ENCODE measurements at places on chromosomes 5 and 9. TPM values are rescaled to one million over a fixed set of nuclear protein-coding genes. Genes with fewer than 3 reads are reported as not detected.

Gene FCHSD1
- 7.5 TPM for total RNA-seq

Gene C7
- total RNA-seq, result 1.0 TPM

Gene BTNL8
- total RNA-seq, result not detected

Gene UAP1L1
- 12.4 TPM for total RNA-seq

Gene PCDHAC2
- total RNA-seq, result 1.2 TPM

Gene GABRA6
- total RNA-seq, result not detected

Gene PCDHB11
- total RNA-seq, result 1.1 TPM

Gene SMIM32
- not detected for total RNA-seq

Gene CAMK2A
- total RNA-seq, result not detected

Gene AK6
- 54.7 TPM for total RNA-seq

Gene NUTM2F
- not detected for total RNA-seq

All from Daoy (cell line).